ENCODE measurements at places on chromosomes 7 and 10.

- no peak for DNase-seq
Measured at GRCh38 chr7:79414910-79415309, 38.6 kb downstream of the MAGI2 start.

GRCh38 chr7:12287901-12288300 is 76.8 kb downstream of the TMEM106B start:
- DNase-seq, result no peak

DNA sequence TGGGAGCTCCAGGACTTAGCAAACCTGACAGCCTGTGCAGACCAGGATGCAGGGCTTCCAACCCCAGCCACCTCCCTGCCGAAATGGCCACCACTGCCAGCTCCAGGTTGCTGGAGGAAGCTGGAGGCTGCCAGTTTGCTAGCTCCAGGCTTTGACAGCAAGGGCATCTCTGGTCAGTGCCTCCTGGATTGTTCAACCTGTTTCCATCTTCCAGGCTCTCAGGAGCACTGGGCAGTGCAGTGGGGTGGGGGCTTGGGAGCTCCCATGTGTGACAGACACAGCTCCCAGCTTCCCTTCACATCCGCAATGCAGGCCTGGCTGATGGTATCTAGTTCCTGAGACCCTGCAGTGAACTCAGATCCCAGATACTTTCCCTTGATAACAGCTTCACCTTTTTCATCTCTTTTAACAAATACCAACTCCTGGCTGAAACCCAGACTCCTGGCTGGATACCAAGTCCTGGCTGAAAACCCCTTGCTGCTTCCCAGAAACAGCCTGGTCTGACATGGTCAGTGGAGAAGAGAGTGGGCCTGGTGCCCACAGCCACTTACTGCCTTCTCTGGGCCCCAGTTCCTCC is 20.8 kb upstream of the RET start:
- DNase-seq, result no peak

DNA sequence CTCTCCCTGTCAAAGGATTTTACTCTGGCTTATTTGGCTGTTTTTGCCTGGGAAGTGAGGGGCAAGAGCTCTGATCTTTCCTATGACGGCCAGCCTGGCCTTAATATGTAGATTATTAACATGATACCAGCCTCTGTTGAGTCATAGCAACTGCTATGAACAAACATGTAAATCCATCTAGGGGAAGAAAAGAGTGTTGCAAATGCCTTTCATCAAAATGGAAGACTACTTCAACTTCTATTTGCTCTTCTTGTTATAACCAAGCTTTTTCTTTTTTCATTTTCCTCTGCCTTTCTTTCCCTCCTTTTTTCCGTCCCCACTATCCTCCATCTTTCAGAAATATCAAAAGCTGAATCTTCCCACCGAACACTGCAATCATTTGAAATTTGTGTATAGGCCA is 46.6 kb downstream of the BTRC start:
- DNase-seq, result no peak

GRCh38 chr7:95614442-95614940 is 18.2 kb upstream of the PDK4 start:
- no peak for DNase-seq

DNA sequence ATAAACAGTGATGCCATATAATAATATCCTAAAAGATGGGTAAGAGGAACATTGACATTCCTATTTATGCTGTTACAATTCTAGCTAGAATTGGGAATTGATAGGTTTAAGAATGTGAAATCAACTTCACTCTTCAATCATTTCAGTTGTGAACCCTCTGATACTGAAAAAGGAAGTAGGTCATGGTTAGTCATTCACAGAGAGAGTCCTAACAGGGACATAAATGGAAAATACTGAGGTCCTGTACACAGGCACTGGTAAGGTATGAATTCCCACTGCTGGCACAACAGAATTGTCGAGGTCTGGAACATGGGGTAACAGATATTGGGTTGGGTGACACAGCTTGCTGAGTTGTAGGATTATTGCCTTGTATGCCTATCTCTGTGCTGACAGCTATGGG is 289.4 kb upstream of the LRRN3 start:
- DNase-seq, result no peak

DNA sequence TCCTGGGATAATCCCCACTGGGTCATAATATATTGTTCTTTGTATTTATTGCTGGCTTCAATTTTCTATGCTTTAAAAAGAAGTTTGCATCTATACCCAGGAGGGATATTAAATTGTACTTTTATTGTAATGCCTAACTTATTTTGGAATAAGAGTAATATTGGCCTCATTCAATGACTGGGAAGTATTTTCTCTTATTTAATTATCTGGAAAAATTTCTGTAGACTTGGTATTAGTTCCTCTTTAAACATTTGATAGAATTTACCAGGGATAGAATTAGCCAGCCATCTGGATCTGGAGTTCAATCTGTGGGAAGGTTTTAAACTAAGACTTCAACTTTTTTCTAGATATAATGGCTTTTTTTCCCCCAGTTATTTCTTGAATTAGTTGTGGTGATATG is 115.2 kb upstream of the ZNF32 start:
- DNase-seq, result no peak

- no peak for DNase-seq
Measured at GRCh38 chr7:106552645-106553445, 108.1 kb downstream of the CCDC71L start.

GRCh38 chr7:155965010-155965409 is 152.7 kb upstream of the SHH start:
- DNase-seq, result no peak

- DNase-seq, result no peak
Measured at GRCh38 chr7:105376908-105377533, 11.7 kb downstream of the SRPK2 start.

DNA sequence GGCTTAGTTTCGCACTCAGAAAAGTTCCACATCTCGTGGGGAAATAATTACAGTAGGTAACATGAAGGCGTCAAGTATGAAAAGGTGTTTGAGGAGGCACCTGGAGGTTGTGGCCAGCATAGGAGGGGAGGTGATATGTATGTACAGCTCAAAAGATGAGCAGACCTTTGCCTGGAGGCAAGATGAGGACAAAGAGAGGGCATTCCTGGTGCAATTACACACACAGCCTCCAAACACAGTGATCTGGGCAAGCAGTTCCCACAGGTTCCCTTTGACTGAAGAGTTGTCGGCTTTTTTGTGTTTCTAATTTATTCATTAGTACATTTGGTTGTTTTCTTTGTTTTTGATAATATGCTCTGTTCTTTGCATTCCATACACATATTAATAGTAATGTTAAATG is 46.9 kb downstream of the CDK14 start:
- DNase-seq, result no peak

DNA sequence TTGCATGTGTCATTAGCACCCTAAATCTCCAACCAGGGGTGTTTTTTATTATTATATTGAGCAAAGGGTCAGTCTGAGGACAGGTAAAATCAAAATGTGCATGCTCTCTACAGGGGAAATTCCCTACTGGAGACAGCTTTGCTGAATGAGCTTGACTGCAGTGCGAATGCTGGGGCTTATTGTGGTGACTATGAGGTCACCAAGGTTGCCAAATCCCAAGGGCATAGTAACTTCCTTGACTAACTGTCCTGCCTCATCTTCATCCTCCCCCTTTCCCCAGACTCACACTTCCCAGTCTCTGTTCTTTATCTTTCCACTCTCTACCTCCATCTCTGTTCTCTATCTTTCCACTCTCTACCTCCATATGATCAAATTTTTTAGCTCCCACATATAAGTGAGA is 22.9 kb upstream of the AOC1 start:
- no peak for DNase-seq

DNA sequence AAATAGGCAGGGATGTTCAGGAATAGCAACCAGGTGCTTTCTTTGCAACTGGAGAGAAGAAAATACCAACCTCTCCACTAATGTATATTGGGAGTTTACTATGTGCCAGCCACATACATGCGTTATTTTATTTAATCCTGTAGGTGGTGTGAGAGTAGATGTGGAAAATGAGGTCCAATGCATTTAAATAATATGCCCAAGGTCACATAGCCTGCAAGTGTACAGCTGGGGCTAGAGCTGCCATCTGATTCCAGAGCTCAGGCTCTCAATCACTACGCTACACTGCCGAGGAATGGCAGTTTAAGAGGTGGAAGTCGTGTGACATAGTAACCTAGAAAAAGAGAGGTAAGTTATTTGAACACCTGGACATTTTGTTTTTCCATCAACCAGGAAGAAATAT is 277.0 kb downstream of the EXOC4 start:
- DNase-seq, result no peak

All from cortex of kidney (tissue), 1 donor.